ENCODE measurements at places on chromosomes 13 and 19.

DNA sequence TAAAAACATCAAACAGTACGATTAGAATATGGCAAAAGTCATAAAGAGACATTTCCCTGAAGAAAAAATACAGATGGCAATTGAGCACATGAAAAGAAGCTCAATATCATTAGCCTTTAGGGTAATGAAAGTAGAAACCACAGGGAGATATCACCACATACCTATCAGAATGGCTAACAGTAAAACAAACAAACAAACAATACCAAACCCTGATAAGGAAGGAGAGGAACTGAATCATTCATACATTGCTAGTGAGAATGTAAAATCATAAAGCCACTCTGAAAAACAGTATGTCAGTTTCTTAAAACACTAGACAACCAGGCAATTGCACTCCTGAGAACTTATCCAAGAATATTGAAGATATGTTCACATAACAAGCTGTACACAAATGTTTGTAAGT lies 1342.5 kb upstream of the SLC10A2 start:
- no peak for DNase-seq

- no peak for DNase-seq
Observed at GRCh38 chr13:112062571-112063570, 4.1 kb upstream of the SOX1 start.

DNA sequence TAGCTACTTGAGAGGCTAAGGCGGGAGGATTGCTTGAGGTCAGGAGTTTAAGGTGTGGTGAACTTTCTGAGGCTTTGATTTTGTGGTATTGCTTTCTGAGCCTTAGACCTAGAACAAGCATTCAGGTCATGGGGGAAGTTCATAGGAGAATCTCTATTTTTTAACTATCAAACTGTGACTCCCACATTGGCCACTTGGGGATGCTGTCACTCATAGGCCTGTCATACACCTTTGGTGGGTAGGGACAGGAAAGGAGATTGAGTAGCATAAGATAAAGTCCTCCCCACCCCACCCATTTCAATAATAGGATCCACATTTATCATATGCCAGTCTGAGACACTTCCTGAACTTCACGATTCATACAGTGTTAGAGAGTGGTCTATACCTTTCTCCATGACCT lies 41.9 kb upstream of the PSG2 start:
- no peak for DNase-seq

DNA sequence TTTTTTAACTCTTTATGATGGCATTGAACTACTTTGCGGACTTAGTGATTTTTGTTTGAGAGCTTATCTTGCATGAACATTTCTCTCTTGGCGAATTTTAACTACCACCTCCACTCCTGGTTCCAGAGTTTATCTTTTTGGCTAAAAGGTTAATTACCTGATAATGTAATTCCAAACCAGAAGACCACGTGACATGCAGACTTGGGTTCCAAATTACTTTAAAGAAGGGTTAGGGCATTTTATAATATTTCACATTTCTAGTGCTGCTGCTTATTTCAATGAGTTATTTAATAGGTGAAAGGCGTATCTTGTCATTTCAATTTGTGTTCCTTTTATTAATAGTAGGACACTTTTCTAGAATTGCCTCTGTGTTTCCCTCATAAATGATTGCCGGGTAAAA lies 52.0 kb downstream of the TDRD12 start:
- no peak for DNase-seq

DNA sequence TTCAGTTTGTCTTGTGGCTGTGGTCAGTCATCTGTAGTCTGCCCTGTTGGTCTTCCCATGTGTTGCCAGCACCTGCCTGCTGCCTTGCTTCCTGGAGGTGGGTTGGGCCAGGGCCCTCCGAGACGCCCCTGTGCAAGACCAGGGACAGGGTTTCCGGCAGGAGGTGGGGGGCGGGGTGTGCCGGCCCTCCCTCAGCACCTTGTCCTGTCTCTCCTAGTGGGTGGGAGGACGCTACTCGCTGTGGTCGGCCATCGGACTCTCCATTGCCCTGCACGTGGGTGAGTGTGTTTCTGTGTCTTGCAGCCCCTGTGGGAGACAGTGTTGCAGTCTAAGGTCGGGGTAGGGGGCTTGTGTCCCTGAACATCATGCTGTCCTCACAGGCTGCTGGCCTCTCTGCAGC lies 11.2 kb upstream of the PDCD2L start:
- no peak for DNase-seq

GRCh38 chr19:10363789-10364281 lies 16.5 kb downstream of the TYK2 start:
- no peak for DNase-seq

- DNase-seq = no peak
Observed at GRCh38 chr19:3984584-3984907, 717 bp downstream of the EEF2 start.

GRCh38 chr13:108933061-108933460 lies 303.6 kb downstream of the MYO16 start:
- DNase-seq = no peak

GRCh38 chr19:55581145-55581822 lies 636 bp upstream of the ZNF579 start:
- peak; percentile 16 for DNase-seq

GRCh38 chr13:111263566-111263965 lies 56.9 kb upstream of the TEX29 start:
- no peak for DNase-seq

- no peak for DNase-seq
Observed at GRCh38 chr19:12802267-12803106, 618 bp downstream of the THSD8 start.

GRCh38 chr13:33285420-33286124 lies at the start of gene STARD13:
TSS of gene STARD13 (minus strand) at chr13:33285755. CDS start at chr13:33285638, 117 bp downstream.
- DNase-seq = peak; percentile 97

DNA sequence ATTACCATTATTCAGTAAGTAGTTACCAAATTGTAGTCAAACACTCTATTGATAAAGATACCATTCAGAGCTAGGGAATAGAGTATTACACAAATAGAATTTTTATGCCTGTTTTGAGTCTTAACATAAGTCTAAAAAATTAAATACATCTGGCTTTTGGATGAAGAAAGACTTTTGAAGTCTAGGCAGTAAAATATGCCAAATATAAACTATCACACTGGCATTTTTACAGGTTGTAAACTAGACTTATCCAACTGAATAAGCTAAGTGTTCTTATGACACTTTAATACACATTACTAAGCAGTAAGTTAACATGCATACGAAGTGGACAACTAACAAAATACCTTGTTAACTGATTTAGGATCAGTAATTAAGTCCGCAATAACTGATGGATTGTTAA lies 108.9 kb downstream of the MAB21L1 start:
- no peak for DNase-seq

DNA sequence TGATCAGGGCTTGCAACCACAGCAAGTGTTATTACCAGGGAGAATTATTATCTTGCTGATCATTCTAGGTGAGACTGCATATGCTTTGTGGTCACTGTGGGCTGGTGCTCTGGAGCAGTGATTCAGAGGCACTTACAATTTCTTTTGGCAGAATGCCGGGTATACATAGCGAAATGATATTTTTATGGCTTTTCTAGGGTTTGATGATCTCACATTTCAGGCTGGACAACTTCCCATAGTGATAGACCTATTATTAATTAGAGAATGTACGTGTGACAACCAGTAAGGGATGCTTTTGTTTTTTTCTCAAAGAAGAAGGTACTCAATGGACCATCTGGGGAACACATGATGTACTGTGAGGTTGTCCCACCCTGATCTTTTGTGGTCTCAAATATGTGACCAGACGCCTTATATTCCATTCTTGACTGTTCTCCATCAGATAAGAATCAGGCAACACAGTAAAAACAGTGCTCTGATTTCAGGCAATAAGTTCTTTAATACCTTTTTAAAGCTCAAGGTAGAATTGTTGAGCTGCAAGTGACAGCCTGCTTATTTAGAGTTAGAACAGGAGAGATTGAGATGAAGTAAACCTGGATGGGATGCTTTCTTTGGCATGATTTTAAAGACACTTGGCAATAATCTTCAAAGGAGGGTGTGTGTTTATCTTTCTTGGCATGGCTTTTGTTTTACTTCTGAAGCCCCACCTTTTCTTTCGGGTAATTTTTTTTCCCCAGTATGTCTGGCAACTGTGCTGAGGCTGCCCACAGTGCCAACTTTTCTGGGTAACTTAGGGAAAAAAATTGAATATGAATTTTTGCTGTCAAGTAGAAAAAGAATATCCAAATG lies 27.4 kb upstream of the SCEL start:
- DNase-seq = no peak

GRCh38 chr13:114272977-114273376 lies 8.4 kb upstream of the UPF3A start:
- DNase-seq = no peak

GRCh38 chr13:113843864-113844556 lies 19.9 kb downstream of the GAS6 start:
- DNase-seq = no peak

GRCh38 chr19:37933937-37934358 lies 26.9 kb downstream of the SIPA1L3 start:
- no peak for DNase-seq

- DNase-seq = no peak
Observed at GRCh38 chr19:32680986-32681385, 5.3 kb downstream of the RGS9BP start.

GRCh38 chr13:34933349-34933748 lies 8.7 kb upstream of the NBEA start:
- DNase-seq = no peak

- DNase-seq = no peak
Observed at GRCh38 chr19:52170304-52170703, 1.1 kb downstream of the ZNF836 start.

DNA sequence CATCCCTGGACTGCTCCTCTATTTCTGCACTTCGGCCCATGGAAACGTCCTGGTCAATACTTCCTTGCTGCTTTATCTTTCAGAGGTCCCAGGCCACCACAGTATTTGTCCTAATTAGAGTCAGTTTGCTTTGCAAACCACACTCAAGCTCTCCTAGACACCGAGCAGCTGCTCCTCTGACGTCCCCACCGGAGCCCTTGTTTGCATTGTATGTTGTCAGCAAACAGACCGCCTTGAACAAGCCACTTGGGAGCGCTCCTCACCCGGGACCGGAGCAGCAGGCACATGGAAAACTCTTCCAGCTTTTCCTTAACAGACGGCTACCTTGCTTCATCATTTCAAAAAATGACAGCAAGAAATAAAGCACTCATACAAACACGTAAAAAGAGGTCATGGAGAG lies 51.5 kb upstream of the GTF3A start:
- no peak for DNase-seq

GRCh38 chr13:94758436-94758960 lies 46.2 kb upstream of the SOX21 start:
- no peak for DNase-seq

- DNase-seq = no peak
Observed at GRCh38 chr13:102035969-102036368, 365.9 kb downstream of the FGF14 start.

GRCh38 chr13:39870197-39870747 lies 214.8 kb downstream of the COG6 start:
- DNase-seq = no peak

DNA sequence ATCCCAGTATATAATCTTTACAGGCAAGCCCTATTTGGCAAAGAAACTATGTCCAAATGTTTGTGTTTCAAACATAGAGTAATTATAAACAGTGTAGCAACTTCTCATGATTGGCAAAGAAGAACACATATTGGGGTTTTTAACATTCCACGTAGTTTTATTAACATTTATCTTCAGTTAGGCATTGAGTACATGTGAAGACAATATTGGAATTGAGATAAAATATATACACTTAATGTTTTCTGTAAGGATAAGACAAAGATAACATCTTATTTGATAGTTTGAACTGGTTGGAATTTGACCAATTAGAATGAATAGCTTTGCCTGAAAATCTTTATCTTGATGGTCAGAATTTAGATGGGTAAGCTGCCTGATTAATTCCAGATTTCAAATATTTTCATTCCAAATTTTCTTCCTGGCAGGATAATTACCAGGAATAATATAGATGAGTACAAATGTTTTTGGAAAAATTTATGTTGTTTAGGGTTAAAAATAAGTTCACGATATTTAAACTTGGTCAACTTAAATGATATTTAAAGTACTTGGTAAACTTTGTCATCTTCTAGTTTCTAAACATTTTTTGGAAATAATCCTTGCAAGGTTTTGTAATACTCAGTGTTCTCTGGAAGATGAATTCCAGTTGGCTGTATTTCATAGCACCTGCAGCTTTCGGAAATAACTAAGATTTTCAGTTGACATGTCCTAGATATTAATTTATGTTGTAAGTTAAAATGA lies 536.5 kb upstream of the SPRY2 start:
- no peak for DNase-seq

DNA sequence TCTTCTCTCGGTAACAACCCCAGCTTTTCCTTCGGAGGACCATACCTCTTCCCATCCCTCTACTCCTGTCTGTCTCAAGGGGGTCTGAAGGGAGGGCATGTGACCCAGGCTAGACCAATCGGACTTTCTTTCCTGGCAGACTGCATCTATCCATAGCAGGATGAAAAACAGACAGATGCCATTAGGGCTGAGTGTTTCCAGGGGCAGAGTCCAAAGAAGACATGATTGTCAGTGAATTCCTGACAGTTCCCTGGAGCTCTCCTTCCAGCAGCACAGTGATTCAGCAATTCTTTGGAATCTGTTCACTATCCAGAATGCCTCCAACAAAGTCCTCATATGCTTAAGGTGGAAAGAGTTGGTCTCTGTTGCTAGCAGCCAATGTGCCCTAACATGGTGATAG lies 189.8 kb downstream of the KCTD12 start:
- no peak for DNase-seq

DNA sequence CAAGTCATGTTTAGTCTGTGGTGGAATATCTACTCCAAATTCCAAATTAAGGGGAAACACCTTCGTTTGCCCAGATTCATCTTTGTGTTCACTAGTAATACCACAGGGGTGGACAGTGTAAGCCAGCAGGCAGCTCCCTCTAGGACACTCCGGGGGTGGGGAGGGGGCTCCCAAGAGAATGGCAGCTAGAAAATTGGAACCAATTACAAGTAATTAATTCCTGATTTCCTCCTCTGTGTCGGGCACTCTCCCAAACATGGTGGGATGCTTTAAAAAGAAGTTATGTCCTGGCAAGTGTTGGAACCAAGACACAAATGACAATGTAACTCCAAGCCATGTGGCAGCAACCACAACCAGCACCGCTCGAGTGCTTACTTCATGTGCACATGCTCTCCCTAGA lies 5.9 kb downstream of the COL4A1 start:
- DNase-seq = no peak

- no peak for DNase-seq
Observed at GRCh38 chr13:110583178-110583865, 21.8 kb upstream of the RAB20 start.

GRCh38 chr19:38388349-38389100 lies at the start of gene SPRED3:
TSS of gene SPRED3 (plus strand) at chr19:38388697. CDS start at chr19:38390303, 1,606 bp downstream.
- no peak for DNase-seq

- peak; percentile 76 for DNase-seq
Observed at GRCh38 chr19:3459089-3459881, 21.0 kb downstream of the SMIM24 start.
